ENCODE measurements at places on chromosomes 5 and 9.

GRCh38 chr9:119153402-119153801 lies 215.8 kb downstream of the BRINP1 start:
- DNase-seq = no peak

DNA sequence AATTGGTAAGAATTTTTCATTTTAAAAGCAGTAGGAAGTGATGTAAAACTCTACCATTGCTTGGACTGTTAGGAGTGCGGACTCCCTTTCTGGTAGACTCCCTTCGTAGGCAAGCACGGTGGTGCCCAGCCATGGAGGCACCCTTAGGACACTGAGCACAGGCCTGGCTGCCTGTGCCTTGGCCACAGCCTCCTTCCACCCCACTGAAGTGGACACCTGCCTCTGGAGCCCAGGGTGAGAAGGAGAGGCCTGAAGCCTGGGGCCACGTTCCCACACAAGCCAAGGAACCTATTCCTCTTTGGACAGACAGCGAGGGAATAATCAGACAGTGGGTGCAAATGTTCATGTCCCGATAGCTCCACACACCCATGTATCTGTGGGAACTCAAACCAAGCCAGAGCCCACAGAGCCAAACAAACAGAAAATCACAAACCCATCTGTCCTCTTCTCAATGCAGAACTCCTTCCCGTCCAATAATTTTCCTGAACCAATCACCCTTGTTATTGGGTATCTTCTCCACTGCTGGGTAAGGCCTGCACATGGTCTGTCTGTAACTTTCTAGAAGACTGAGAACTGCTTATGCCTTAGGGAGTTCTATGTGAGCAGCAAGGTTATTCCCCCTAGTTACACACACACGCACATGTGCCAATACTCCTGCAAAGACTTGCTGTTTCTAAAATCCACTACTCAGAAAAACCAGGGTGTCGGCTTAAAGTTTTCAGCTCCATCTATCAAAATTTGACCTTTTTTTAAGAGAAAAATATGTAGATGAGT lies 45.2 kb downstream of the UBE2QL1 start:
- DNase-seq = no peak

DNA sequence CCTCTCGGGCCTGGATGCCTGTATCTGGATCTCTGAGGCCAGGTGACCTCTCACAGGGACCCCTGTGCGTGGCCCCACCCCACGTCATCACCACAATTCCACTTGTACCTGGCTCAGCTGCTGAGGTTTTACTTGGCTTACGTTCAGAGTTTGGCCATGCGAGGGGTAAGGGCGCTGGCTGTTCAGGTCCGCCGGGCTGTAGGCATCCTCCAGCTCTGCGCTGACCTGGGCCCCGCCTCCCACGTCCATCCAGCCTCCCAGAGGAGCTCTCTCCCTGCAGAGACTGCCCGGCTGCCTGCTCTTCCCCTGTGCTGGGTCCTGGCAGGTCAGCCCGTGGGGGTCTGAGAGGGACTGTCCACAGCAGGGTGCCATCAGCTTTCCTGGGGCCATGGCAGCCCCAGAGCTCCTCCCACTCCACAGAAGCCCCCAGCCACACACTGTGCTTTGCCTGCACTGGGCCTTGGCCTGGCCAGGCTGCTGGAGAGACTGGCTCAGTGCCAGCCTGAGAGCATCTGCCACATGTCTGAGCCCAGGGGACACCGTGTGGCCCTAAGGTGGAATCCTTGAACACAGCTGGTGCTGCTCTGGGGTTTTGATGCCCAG lies 43.6 kb downstream of the SLC6A3 start:
- no peak for DNase-seq

DNA sequence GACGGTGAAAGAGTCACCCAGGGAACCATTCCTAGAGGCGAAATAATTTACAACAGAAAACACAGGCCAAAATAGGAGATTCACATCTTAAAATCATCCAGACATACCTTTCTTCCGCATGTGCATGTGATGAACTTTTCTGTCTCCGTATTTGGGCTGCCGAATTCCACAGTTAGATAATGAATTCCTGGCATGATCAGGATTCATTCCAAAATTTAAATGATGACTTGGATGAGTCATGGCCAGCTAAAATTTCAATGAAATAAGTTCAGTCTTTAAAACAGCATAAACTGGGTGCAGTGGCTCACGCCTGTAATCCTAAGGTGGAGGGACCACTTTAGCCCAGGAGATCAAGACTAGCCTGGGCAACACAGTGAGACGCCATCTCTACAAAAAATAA lies 82.7 kb downstream of the DROSHA start:
- peak; percentile 72 for DNase-seq

GRCh38 chr9:114400219-114400618 lies 12.4 kb upstream of the AKNA start:
- DNase-seq = no peak

DNA sequence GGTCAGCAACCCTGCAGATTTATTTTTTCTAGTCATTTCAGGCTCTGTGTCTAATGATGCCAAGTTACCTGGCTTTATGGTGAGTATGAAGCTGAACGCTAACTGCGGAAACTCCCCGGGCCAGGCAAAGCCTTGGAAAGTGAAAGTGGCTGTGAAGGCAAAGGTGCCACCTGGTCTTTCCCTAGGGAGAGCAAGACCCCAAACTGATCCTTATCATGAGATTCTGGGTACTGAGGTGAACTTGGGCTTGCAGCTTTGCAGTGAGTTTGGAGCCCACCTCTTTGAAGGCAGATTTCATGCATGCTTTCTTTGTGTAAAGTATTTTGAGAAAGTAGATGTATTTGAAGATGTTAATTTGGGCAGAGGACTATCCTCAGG lies 63.3 kb downstream of the CARTPT start:
- DNase-seq = no peak

DNA sequence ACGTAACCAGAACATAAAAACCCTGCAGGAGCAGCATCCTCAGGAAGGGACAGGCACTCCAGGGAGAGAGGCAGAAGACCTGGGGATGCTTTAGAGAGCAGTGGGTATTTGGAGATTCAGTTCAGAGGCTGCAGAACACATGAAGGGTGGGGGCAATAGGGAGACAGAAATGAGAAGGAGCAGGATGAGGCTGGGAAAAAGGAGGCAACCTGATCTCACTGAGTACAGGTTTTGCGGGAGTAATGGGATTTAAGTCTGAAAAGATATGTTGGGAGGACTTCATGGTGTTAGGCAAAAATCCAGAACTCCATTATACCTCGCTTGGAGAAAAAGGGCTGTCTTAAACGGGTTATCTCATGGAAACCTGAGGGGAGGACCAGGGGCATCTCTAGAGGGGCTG lies 41.3 kb upstream of the GARNL3 start:
- no peak for DNase-seq

- DNase-seq = no peak
Observed at GRCh38 chr9:13140843-13141592, 138.5 kb downstream of the MPDZ start.

DNA sequence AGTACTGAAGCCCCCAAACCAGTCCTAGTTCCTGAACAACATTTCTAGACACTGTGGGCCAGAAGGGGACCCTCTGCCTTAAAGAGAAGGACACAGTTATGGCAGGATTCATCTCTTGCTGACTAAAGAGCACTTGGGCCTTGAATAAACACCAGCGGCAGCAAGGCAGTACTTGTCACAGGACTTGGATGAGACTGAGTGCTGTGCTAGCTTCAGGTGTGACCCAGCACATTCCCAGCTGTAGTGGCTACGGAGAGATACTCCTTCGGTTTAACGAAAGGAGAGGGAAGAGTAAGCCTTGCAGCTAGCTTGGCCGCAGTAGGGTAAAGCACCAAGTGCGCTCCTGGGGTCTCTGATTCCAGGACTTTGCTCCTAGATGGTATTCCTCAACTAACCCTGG lies 10.9 kb upstream of the STX17 start:
- no peak for DNase-seq

DNA sequence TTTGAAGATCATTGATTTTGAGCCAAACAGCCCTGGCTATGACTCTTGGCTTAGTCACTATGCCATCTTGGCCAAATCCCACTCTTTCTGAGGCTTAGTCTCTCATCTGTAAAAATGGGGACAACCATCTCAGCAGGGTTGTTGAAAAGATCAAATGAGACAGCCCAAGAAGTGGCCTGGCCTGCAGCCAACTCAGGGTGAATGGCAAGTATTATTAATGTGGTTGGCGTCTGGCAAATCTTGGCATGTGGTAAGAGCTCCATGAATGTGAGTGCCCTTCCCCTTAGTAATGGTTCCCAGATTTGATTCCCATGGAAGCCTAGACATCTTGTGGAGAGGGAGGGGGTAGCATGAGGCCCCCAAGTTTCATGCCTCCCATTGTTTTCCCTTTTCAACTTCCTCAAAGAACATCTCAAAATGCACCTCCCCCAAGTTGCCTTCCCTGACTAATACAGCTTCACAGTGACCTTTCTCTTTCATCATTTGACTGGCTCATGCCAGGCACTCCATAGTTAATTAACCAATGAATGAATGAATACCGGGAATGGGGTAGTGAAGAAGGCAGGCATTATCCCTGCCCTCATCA lies 11.8 kb upstream of the TGFBI start:
- peak; percentile 77 for DNase-seq
